ENCODE measurements at places on chromosomes 12 and 14.

DNA sequence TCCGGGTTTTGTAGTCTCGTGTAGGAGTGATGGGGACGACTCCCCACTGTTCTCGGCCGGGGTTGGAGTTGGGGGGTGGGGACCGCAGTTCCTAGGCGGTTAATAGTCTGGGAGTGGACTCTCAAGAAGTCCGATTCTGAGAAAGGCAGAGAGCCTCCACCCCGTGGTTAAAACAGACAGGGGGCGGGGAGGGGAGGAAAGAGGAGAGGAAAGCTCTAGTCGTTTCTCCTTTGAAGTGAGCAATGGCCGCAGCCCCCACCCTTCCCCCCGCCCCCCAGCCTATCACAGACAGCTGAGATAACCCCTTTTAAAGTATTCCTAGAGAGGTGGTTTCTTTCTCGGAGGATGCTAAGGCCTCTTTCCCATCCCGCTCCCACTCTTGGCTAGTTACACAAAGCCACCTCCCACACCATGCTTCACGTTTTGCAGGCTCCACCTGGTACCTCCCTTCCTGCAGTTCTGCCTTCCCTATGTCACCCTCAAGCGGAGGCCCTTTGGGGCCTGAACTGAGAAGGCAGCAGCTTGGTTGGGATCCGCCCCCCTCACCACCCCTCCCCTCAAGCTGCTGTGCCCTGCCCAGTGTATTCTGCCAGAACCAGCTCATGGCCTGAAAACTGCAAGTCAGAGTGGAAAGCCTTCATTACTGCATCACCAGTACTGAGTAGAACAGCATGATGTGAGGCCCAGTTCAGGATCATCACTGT is 853 bp downstream of the USP5 start:
- peak; percentile 76 for DNase-seq

- no peak for DNase-seq
These were observed 48.6 kb downstream of the PPP1R36 start for GRCh38 chr14:64598404-64598803.

DNA sequence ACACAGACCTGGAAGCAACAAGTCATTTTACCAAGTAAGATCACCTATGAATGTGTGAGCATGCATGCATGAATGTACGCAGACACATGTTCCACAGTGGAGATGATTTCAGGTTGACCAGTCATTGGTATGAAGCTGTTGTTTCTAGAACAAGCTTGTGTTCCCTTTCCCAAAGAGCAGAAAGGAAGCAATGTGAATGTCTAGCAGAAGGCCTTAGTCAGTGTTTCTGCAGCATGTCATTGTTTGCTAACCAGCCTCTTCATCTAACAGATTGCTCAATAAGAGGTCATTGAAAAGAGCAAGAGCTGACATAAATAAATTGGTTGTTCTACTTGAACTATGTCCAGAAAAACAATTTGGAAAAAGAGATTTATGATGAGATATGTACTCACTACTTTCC is 191.4 kb downstream of the PLCZ1 start:
- DNase-seq: peak; percentile 15

DNA sequence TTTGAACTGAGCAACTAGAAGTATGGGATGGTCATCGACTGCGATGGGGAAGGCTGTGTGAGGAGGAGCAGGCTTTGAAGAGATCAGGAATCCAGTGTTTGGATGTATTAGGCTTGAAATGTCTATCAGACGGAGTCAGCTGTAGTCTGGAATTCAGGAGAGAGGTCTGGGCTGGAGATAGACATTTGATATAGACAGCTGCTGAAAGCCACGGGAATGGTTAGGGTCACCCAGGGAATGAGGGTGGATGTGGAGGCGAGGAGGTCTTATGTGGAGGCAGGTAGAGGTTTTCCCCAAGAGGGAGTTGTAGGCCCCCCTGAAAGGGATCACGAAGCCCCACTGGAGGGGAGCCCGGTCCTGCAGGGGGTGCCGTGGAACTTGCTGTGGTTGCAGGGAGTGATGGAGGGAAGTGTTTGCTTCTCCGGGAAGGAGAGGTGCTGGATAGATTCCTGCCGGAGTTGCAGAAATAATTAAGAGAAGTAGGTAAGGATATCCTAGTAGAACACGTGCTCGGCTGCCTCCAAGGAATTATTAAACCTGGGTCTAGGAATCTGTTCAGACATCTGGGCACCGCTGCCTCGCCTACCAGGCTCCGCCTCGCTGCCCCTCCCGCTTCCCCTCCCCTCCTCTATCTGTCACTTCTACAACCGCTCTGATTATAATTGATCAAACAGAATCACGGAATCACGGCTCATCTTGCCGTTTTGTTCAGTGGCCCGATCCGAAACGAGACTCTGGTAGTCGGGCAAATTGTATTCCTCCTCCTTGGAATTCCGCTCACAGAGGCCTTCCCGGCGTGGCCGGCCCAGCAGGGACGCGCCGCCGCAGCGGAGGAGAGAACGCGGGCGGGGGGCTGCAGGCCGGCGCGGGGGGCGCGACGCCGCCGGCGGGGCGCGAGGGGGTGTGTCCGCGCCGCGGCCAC is 826 bp upstream of the CACNA1C start:
- DNase-seq: no peak

DNA sequence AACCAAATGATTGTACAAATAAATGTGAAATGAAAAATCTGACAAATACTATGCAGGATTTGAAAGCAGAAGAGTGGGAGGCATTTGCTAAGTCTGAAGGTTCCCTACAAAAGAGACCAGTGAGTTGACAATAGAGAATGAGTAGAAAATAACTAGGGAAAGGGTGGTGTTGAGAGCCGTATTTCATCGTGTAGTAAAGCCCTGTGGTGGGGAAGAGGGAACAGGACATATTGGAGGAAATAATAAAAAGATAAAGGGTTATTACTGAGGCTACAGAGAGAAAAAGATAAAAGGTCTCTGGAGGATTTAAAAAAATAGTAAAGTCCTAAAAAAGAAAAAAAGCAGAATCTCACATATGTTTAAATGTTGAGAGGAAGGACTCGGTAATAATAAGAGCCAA is 268.8 kb downstream of the DUSP6 start:
- DNase-seq: no peak

DNA sequence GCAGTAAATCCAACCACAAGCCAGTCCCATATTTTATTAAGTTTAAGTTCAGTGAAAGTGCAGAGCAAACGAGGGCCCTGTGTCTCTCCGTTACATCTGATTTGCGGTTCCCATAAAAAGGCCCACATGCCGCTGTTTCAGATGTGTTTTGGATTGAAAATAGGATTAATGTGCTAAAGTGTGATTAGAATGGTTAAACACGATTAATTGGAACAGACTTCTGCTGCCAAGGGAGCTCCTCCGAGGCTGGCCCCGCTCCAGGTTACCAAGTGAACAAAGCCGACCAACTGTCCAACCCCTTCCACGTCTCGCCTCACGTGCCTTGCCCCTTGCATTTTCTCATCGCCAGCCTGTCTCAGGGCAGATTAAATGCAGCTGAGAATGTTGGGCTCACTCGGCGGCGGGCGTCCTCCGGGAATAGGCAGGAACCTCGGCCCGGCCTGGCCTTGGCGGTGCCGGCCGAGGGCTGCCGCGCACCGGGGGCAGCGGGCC is 166.5 kb upstream of the GSC start:
- DNase-seq: peak; percentile 32

DNA sequence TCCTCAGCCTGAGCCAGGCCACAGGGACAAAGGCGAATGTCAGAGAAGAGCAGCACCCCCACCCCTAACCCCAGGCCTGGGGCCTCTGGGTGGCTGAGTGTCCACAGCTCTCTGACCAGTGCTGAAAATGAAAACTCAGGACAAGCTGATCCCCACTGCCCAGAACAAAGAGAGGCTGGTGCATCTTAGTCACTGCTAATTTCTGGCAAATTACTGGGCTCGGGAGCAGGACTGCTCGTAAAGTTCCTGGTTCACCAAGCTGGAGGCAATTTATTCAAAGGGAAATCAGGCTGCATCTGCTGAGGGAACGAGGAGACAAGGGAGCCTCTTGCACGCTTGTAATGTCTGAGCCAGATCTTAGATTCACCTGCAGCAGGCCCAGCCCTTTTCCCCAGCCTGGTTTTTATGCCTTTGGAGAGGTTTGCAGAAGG is 43.2 kb downstream of the CALM1 start:
- DNase-seq: peak; percentile 51

GRCh38 chr14:77918448-77918847 is 118.5 kb downstream of the ADCK1 start:
- no peak for DNase-seq

- peak; percentile 96 for DNase-seq
These were observed 2.7 kb upstream of the INHBE start for GRCh38 chr12:57452181-57452936.

DNA sequence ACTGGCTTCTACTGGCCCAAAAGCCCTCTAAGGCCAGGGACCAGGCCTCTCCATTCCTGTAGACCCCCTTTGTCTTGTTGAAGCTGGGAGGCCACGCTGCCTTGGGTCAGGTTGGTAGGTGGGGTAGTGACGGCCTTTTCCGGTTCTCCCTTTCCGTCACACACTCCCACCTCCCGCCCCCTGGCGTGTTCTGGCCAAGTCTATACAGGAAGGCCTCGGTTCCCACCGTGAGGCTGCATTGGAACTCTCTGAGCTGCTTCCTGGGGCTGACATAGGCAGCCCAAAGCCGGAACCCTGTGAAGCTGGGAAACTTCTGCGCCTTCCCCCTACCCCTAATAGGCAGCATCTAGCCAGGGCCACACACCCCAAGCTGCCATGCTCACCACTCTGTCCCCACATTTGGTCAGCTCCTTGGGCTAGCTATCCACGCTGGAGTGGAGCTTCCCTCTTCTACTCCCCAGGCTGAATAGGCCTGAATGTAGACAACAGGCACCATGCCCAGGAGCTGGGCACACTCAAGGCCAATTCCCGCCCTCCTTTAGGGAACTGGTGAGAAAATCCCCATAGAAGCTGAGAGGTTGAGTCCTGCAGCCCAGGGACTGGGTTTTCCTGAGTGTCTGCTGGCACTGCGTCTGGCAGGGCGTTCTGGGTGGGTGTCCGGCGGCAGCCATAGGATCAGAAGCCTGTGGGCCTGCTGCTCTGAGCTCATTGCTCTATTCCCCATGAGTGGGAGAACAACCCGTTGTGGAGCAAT is 35.7 kb downstream of the RIN3 start:
- no peak for DNase-seq
